ENCODE measurements at places on chromosomes 16 and 17.

DNA sequence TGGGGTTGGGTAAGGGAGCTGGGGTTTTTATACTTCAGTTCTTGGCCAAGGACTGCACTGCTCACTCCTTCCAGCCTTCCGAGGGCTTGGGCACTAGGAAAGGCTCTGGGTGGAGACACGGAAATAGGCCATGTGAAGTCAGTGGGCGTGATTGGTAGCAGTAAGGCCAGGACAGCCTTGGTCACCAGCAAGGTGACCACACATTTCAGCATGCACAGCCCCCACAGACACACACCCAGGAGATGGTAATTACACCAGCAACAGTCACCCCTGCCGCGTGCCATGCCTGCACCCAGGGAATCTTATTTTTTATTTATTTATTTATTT is 252.5 kb downstream of the SEC14L1 start:
- no peak for DNase-seq

- no peak for DNase-seq
Observed at GRCh38 chr16:73065632-73066330, 17.9 kb upstream of the ZFHX3 start.

DNA sequence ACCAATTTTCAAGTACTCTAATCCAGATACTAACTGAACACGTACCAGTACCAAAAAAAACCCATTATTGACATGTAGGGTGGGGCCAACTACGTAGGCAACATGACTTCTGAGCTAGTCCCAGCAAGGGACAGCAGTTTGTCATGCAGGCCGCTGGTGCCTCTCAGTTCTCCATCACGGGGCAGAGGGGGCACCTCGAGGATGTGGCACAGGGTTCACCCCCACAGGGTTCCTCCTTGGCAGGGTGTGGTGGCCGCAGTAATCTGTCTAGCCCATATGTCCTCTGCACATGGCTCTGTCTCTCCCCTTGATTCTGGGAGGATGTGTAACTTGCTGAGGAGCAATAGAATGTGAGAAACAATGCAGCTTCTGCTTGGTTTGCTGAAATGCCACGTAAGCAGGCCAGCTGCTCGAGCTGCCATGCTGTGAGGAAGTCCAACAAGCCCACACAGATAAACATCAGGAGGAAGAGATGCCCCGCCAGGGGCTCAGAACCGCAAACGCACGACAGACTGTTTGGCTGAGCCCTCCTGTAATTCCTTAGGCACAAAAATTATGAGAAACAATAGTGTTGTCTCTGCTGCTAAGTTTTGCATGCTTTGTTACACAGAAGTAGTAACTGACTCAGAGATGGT is 62.4 kb downstream of the NT5M start:
- DNase-seq: no peak

DNA sequence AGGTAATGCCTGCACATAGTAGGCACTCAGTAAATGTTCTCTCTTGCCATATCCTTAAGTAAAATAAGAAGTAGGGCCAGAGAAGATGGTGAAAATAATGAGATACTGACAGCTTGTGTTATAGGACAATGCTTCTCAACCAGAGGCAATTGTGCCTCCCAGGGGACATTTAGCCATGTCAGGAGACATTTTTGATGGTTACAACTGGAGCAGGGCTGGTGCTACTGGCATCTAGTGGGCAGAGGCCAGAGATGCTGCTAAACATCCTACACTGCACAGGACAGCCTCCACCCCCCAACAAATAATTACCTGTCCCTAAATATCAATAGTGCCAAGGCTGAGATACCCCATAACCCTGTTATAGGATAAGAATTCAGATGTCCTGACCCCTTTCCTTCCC is 1.7 kb downstream of the RAD51D start:
- DNase-seq: no peak

GRCh38 chr17:53353919-53354351 is 468.8 kb upstream of the KIF2B start:
- DNase-seq: no peak

GRCh38 chr16:79687249-79688130 is 87.0 kb upstream of the MAF start:
- DNase-seq: no peak

Data from AG09319 (cell line).